Fibroblast of skin of left biceps (primary cell): ENCODE measurements at places on chromosomes 2 and 18.

DNA sequence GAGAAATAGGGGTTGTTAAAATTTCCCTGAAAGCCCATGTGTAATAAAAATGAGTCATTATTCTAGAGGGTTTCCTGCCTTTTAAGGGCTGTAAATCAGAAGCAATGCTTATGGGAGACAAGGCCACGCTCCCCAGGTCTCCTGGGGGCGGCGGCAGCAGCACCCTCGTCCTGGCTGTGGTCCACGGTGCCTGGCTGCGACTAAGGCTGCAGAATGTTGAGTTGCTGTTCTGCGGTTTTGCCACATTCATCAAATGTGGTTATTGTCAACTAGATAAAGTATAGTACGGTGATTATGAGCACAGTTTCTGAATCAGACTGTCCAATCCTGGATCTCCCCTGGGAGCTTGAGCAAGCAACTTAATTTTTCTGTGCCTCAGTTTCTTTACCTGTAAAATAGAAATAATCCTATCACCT lies 11.9 kb upstream of the AGFG1 start:
- no peak for DNase-seq

DNA sequence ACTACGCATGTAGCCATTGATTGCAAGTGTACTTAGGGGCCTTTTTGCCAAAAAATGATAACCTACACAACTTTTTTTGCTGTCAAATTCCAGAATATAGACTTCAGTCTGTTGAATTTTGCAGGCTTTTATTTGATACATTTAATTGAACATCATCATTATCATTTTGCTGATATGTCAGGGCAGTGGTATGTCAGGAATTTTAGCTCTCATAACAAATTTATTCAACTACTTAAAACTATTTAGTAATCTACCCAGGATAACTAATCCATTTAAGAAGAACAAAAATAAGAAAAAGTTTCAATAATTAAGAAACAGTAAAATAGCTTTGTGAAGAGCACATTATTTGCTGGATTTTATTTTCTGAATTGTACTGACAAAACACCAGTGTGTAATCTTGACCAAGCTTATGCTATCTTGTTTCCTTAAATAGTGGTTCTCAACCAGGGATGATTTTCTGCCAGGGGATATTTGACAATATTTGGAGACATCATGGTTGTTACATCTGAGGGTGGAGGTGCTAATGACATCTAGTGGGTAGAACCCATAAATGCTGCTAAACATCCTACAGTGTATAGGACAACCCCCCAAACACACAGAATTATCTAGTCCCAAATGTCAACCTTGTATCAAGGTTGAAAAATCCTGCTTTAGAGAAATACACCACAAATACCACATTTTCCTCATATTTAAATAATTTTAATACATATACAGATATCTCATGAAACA lies 12.1 kb upstream of the TTN start:
- DNase-seq = no peak

DNA sequence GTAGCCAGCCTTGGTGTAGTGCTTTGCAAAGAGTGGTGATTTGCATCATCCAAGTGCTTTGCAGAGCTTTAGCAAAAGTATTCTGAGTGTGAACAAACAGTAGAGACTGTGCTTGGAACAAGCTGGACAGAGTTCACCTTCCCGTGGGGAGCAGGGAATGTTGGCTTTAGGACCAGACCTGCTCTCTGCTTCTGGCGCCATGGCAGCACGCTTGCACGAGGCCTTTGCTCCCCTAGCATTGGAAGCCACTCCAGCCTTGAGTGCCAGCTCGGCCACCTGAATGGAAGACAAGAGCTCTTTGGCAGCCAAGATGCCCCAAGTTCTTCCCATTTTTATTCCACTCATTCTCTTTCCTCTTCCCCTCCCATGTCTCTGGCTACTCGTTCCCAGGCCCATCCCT lies 250.8 kb upstream of the OSR1 start:
- DNase-seq = no peak

- no peak for DNase-seq
Measured at GRCh38 chr2:77873506-77873905, 351.3 kb upstream of the LRRTM4 start.

GRCh38 chr18:21955757-21956652 lies 213.4 kb upstream of the GATA6 start:
- DNase-seq = peak; percentile 25

DNA sequence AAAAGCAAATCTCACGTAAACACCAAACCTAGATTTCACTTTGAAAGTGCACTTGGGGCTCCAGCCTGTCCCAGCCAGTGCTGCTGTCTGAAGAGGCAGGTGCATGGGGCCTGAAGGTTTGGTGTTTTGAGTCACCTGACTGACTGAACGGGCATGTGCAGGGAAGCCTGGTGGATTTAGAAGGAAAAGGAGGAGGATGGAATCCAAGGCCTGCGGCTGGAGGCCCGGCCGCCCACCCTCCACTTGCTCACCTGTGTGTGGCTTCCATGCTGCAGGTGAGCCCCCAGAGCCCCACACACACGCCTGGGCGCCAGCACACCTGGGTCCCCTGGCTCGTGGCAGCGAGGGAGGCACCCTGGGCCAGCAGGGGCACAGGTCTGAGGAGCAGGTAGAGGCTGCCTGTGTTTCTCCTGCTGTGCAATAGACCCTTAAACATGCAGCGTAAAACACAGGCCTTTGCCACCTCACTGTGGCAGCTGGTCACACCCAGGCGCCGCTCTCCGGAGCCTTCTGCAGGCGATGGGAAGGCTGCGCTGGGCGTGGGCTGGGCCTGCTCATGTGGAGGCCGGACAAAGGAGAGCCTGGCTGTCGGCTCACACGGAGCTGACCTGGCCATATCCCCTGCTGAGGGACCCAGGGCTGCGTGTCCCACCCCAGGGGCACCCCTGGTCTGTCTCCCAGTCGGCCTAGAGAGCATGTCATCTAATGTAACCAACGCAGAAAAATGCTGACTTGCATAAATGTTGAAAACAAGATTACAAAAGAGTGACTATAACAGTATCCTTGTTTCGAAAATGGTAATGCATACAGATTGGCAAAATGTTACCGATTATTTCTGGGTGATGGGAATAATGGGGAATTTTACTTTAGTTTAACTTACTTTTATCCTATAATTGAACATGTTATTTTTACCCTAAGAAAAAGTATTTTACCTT lies 71.3 kb downstream of the TMEM18 start:
- no peak for DNase-seq

- no peak for DNase-seq
Measured at GRCh38 chr2:111664275-111664850, 219.6 kb downstream of the ANAPC1 start.

GRCh38 chr2:232477751-232478510 lies 9.7 kb downstream of the ECEL1 start:
- DNase-seq = no peak

- no peak for DNase-seq
Measured at GRCh38 chr2:236820763-236821344, 251.2 kb downstream of the ACKR3 start.

DNA sequence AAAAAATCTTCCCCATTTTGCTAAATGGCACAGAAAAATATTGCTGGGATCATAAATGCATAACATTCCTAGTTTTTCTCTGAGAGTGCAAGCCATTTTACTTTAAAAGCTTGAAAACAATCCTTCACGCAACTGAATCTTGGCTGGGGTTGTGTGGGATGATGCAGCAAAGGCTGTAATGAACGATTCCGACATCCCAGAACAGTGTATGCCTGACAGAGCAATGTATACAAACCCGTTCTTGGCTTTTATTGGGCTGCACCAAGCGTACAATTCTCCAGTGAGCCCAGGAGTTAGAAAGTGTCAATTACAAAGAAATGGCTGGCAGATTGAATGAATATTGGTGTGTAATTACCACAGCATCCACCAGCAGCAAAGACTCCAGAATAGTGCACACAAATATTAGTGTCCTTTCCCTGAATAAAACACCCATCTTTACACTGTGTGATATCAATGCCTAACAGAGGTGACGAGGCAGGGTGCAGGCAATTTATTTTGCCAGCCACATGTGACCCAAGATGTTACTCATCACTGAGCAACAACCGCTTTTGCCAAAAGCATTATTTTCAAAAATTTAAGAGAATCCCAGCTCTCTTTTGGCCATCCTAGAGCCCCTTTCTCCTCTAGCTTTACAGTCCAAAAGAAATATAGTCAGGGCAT lies 578.6 kb upstream of the CHAC2 start:
- no peak for DNase-seq

DNA sequence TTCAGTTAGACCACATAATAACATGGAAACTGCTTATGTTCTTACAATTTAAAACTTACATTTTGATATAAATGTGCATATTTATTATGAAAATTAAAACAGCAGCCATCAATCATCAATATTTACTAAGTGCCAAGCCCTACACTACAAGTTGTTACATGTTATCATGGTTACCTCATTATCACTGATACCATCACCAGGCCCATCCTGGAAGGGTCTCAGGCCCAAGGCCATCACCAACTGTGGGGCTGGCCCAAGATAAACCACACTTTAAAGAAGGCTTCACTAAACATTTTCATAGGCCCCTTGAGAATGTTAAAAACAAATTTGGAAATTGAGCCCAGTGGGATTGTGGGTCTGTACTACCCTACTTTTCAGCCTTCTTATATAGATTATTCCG lies 6.4 kb downstream of the ITSN2 start:
- DNase-seq = no peak

DNA sequence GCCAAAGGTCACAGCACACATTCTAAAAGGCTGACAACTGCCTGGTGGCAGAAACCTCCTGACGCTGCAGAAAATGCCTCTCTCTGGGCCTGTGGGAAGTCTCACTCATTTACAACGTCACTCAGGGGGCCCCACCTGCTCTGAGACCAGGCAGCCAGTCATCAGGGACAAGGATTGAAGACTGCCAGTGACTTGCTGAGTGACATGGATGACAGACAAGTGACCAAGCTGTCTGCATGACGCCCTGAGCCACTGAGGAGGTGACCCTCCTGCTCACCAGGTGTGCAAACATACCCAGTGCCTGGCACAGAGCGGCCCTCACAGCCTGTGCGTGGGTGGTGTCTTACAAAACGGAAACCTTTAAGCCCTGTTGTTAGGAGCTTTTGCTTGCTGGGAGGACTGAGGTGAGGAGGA lies 392.4 kb downstream of the TNS1 start:
- DNase-seq = no peak

GRCh38 chr2:37154785-37155184 lies 2.0 kb downstream of the EIF2AK2 start:
- DNase-seq = no peak

DNA sequence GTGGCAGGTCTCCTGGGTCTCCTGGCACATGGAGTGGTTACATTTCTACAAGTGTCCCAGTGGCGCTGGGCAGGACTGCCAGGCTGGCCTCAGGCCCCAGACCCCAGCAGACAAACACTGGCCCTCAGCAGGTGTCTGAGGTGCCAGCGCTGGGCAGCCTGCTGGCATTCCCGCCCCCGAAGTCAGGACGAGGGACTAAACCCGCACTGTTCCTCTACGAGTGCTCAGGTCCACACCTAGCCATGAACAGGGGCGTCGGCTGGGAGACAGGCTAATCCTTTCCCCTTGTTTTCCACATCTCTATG lies 12.8 kb downstream of the SNED1 start:
- no peak for DNase-seq

DNA sequence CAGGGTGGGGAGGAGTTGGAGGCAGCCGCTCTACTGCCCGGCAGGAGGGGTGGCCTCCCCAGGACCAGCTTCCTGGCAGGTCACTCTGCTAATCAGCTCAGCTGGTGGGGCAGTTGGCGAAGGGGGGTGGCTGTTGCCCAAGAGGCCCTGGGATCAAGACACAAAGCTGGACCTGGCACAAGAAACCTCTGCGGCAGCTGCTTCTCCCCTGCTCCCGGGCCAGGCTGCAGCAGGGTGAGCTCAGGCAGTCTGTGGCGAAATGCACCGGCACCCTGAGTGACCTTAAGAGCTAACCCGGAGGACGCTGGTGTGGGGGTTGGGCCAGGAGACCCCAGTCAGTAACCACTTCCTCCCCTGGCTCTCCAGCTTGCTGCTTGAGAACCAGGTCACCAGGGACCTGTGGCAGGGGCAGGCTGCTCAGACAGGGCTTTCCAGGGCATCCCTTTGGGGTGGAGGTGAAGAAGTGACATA lies 31.1 kb downstream of the TOGARAM2 start:
- DNase-seq = no peak

- DNase-seq = no peak
Measured at GRCh38 chr2:227597998-227598397, 695 bp upstream of the SCYGR2 start.

GRCh38 chr2:187962538-187962937 lies 329.1 kb upstream of the GULP1 start:
- DNase-seq = no peak

DNA sequence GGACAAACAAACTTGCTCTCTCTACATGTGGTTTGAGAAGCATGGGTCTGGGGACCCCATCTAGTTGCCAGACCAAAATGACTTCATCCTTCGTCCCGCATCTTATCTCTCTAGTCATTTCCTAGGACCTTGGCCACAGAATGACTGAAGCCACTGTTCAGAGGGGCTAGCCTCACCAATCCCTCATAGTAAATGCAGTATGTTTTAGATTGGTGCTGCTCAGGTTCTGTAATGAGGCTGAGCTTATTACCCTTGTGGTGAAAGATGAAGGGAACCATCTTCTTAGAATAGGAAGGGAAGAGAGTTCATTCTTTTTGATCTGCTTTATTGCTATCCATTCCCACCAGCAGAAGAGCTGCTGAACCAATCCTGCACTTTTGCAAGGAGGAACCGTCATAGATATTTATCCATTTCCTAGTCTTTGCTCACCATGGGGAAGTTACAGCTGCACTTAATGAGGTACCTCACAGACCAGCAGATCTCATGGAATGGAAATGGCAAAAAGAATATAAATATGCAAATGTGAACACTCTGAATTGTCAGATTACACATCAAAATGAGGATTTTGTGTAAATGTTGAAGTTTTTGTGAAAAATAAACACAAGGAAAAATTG lies 436.7 kb downstream of the LPIN1 start:
- DNase-seq = no peak

DNA sequence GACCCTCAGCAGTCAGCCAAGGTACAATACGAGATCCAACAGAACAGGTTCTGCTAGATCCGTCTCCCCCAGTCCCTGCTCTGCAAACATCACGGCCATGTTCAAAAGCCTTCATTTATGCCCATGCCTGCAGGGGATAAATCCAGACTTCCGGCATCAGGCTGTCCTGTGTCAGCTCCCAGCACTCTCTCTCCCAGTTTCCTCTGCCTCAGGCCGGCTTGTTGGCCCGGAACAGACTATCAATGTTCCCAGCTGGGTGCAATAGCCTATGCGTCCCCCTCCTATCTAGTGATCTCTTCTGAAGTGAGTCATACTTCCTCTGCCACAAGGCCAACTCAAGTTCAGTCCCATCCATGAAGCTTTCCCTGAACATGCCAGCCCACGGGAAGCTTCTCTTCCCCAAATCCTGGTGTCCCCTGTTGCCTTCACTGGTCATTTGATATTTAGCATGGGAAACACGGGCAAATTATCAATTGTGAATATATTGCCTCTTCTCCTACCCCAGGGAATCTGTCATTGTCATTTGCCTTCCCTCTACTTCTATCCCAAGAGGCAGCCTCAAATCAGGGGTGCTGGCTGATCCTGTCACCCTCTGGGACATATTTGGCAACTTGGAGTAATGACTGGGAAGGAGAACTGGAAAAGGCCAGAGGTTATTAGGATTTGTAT lies 51.1 kb downstream of the CAPN13 start:
- DNase-seq = peak; percentile 1

- peak; percentile 72 for DNase-seq
Measured at GRCh38 chr2:128536925-128537620, 218.4 kb upstream of the HS6ST1 start.

- DNase-seq = no peak
Measured at GRCh38 chr2:224999754-225000153, 42.5 kb downstream of the DOCK10 start.

GRCh38 chr2:191691016-191691735 lies 13.2 kb downstream of the NABP1 start:
- peak; percentile 63 for DNase-seq
